ENCODE measurements at places on chromosomes 12 and 14.

DNA sequence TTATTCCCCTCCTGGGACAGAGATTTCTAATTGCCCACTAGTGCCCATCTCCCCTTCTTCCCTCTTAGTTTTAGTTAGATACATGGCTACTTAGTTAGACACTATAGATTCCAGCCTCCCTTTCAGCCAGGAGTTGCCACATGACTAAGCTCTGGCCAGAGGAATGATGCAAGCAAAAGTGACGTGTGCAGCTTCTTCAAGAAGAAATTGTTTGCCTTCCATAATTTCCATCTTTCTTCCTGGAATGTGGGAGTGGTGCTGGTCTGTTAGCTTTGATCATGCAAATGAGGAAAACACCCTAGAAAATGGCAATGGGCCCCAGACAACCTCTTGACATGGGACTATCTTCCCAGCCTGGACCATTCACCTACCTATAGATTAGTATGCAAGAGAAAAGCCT, 21.4 kb downstream of the CCDC177 start:
- no peak for DNase-seq

- no peak for DNase-seq
Measured at GRCh38 chr12:104588921-104589590, 132.3 kb downstream of the CHST11 start.

DNA sequence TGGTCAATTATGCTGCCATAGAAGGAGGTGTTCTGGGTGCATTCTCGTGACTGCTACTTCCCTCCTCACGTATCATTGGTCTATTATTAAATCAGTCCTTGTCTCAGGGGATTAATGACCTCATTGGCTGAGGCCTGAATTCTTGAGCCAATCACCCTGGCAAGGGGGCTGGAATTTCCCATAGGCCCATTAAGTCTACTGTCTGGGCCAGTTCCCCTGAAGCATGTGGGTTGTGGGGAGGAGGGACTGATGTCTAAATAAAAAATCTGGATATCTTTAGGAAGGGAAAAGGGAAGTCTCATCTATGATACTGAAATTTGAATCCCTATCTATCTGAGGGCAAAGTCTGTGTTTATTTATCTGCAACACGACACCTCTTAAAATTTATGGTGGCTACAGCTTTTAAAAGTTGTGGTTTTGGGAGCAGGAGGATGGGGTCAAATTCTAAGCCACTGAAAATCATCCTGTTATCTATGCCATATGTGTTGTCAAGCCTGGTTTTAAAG, 71.9 kb downstream of the DYRK2 start:
- DNase-seq = no peak

DNA sequence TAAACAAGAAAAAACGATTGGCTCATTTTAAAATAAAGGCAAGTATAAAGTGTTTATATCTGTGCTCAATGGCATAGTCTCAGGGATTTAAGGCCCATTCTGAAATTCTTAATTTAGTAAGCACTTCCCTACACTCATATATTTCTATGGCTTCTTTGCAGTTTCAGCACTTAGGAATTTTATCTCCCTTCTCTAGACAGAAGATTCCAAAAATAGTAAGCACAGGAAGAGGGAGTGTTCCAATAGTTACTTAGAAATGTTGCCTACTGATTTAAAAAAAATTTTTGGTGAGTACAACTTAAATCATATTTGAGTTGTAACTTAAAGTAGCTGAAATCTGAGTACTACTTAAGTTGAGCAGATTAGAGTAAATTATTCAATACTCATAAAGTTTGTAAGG, 19.8 kb downstream of the INSM2 start:
- no peak for DNase-seq

Measured in NCI-H1694 treated with DMSO at 0.1 percent for 48 hours (cell line).